Right renal cortex interstitium (tissue), 3 donors: ENCODE measurements at places on chromosomes 3 and 15.

- DNase-seq, result no peak
These were observed 217.8 kb downstream of the LRRC3B start for GRCh38 chr3:26840272-26840870.

DNA sequence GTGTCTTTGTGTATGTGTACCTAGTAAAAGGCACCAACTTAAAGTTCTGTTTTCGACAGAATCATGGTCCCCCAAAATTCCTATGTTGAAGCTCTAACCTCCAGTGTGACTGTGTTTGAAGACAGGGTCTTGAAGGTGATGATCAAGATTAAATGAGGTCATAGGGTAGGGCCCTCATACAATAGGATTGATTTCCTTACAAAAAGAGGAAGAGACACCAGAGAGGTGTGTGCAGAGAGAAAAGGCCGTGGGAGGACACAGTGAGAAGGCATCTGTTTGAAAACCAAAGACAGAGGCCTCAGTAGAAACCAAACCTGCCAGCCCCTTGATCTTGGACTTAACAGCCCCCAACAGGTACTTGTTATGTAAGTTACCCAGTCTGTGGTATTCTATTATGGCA is 52.0 kb upstream of the CORO2B start:
- DNase-seq, result no peak

- no peak for DNase-seq
These were observed 86.1 kb downstream of the LIPC start for GRCh38 chr15:58517682-58518525.

DNA sequence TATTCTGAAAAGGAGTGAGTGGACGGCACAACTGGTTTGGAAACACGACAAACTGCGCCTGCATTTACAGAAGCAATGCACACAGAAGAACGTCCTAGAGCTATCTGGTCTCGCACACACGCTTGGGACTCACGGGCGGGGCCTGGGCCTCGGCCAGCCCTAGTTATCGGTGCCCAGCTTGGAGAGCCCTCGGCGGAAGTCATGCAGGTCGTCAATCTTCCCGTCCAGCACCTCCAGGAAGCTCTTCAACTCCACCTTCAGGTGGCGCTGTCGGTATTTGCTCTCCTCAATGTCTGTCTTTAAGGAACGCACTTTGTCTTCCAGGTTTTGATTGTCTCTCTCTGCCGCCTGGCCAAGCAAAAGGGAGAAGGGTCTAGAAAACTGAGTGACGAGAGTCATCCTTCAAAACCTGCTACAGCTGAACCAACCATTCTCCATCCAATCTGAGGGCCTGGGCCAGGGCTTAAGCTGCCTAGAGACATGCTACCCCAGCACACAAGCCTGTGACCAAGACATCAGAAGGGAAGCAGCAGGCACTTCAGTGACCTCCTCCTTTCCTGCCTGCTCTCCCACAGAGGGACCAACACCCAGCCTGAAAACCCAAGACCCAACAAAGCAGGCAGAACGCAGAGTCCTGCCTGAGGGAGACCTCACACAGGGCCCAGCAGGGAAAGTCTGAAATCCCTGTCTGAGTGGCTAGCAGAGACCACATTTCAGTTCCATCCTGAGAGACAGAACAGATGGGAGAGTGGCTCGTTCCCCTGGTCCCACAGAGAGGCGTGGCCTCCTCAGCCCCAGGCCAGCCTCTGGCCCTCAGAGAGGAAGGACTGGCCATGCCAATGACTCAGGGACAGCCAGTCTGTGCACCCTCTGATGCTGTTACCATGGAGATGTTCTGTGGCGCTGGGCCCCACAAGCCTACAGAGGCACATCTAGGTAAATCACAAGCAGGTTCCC is 40.4 kb downstream of the WHAMM start:
- peak; percentile 73 for DNase-seq

DNA sequence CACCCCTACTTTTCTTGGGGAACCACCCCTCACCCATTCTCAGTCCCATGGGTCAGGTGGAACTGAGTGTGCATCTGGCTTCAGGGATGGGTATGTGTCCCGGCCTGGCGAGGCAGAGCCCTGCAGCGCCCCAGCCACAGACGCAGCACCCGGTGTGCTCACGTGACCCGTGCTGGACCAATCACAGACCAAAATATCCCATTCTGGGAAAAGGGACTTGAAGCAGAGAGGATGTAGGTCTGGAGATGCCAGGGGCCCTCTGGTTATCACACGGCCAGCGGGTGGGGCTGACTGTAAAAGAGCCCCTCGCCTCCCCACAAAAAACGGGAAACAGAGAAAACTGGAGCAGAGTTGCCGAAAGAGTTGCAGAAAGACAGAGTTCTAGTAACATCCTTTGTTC is 138.0 kb upstream of the RAD18 start:
- no peak for DNase-seq

- no peak for DNase-seq
These were observed 35.9 kb downstream of the ARPP21 start for GRCh38 chr3:35675206-35675605.

DNA sequence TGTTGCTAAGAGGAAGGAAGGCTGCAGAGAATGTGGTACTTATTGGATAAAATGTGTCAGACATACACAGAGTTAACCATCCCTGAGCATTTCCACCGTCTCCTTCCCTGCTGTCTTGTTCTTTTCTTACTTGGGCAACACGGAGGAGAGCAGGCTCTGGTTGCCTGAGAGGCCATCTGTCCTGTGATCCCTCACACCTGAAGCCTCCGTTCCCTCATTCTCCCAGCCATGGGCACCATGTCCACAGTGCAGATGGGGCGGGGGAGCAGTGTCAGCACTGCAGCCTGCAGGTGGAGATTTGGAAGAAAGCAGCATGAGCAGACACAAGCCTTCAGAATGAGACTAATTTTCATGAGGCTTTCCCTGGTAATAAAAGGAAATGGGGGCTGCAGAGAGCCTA is 133.7 kb downstream of the CHCHD6 start:
- no peak for DNase-seq

- DNase-seq, result no peak
These were observed 19.9 kb upstream of the SNRK start for GRCh38 chr3:43266451-43266850.

- DNase-seq, result no peak
These were observed 37.0 kb upstream of the CPOX start for GRCh38 chr3:98630416-98630815.

GRCh38 chr3:117719316-117719926 is 1009.8 kb downstream of the TUSC7 start:
- no peak for DNase-seq

DNA sequence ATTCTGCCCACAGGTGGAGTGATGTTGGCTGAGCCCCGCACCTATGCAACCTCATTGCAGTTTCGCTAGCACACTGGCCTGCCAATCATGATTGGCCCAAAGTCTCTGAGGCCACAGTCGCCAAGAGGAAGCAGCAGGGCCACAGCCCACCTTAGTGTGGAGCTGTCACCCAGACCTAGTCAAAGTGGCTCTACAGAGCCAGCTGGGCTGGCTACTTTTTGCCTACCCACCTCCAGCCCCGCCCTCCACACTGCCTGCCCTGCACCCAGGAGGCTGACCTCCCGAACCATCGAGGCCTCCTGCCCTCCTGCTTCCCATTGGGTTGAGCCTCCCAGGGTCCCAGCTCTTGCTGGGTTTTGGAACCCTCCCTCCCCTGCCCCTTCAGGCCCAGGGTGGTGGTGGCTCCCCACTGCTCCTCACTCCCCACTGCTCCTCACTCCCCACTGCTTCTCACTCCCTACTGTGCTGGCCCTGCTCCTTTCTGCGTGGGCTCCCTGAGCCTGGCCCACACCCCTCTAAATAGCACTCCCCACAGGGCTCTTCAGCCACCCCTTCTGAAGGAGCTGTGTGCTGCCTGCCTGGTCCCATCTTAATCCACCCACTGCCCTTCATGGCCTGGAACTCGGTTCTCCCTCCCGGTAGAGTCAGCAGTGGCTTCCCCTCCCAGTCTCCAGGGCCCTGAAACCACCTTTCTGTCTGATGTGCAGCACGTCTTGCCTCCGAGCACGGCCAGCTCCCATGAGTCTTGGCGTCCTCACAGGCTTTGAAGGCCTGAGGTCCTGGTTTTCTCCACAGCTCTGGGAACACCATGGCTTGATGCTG is 89.3 kb downstream of the WNT7A start:
- no peak for DNase-seq

- DNase-seq, result no peak
These were observed 393.5 kb upstream of the TBL1XR1 start for GRCh38 chr3:177590826-177591225.

DNA sequence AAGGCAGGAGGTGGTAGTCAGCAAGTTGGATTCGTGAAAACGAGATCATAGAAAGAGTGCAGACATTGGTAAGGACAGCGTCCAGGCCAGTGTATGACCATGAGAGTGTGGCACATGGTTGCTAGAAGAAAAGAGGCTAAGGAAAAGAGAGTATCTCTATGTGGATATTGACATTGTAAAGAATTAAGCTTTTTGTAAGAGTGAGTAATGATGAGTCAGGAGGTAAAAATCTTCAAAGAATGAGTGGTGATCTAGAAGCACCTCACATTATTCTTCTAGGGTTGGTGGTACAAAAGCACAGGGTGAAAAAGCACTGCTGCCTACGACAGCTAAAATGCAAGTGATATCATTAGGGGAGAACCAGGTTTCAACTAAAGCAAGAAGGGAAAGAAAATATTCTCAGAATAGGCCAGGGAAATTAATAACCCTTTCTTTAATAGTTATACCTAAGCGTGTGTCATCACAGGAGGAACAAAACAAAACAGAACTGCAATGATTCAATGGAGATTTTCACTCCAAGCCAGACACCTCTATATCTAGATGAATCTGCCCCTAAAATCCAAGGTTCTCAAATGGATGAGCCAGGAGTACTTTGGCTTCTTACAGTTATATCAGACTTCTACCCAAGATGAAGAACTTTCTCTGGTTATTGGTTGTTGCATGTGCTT is 884.7 kb downstream of the NAALADL2 start:
- DNase-seq, result no peak

DNA sequence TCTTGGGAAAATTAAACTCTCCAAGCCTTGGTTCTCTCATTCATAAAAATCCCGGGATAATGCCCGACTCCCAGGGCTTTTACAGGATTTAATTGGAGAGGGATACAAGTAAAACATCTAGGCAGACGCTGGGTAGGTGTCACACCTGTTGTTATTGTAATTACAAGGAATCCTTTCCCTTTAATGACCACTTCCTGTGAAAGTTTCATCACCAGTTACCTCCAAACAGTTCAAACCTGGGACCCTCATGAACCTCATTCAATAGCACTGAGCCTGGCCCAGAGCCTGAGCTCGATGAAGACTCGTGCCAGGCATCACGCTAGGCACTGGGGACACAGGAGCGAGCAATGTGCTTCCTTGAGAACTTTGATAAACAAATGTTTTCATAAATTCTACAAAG is 2.1 kb upstream of the RYK start:
- DNase-seq, result no peak

DNA sequence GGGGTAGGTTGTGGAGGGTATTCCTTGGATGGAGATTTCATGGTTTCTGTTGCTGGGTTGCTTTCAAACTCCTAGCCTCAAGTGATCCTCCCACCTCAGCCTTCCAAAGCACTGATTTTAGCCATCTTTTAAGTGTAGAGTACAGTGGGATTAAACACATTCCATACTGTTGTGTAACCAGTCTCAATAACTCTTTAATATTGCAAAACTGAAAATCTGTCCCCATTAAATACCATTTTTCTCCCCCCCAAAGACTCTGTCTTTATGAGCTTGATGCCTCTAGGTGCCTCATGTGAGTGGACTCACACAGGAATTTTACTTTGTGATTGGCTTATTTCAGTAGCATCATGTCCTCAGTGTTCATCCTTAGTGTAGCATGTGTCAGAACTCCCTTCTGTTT is 74.7 kb upstream of the ATP10A start:
- DNase-seq, result no peak

DNA sequence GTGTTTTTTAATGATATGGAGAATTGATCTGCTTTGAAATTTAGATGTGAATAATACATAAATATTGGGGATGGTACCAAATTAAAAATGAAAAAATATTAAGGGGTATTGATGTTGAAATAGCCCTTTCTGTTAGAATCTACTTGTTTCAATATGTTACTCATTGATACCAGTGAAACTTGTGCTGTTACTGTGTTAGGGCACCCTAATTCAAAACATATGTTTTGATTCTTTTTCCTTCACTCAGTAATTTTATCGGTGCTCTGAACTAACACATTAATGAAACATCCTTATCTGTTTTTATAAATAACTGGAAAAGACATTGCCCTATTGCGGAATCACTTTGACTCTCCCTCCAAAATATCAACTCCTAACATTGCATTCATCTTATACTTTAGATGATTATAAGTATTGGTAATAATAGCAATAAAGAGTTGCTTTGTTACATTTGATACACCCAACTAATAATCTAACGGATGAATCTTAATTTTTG is 52.0 kb upstream of the CCNB2 start:
- no peak for DNase-seq

- no peak for DNase-seq
These were observed 40.3 kb upstream of the ZCWPW2 start for GRCh38 chr3:28308196-28308595.

DNA sequence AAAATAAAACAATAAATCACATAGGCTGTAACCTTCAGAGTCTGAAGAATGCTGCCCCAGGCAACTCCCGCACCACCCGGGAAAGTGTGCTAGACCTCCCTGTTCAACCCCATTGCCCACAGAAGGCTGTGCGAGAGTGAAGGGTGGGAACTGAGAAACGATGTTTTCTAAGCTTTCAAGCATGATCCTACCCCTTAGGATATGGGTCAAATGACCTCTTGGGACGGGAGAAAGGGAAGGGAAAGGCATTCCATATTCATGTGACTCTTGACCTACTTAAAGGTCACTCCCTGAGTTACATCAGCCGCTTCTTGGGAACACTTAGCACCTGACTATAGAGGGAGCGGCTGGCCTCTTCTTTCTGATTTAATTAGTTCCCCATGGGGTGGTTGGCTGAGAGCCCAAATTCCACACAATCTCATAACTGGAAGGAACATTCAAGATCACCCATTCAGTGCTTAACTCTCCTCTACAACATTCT is 114.7 kb upstream of the SLC24A5 start:
- DNase-seq, result peak; percentile 53

GRCh38 chr3:120555657-120556509 is 40.3 kb upstream of the NDUFB4 start:
- no peak for DNase-seq

DNA sequence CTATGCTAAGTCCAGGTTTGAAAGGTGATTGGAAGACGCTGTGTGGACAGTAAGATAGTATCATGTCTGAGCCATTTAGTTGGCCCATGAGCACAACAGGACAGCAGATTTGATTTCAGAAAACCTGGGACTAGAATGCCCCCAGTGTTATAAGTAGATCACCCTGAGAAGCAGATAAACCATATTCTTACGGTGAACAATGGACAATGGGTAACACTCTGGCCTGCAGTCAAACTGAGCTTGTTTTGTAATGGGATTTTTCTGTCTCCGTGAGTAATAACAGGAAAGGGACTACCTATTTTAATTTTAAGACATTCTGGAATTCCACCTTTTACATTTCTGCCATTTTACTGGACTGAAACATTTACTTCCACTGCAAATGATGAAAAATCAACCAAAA is 71.5 kb downstream of the LDHAL6B start:
- no peak for DNase-seq

DNA sequence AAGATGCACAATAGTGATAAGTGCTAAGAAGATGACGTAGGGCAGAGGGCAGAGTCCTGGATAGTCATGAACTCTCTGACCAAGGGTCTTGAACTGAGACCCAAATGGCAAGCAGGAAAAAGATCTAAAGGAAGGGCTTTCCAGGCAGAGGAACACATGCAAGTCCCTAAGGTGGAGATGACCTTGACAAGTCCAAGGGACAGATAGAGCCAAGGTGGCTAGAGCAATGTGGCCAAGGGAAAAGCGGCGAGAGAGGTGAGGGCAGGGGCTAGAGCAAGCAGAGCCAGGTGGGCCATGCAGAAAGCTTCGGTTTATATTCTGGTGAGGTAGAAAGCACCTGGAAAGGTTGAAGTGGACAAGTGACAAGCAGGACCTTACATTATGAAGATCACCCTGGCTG is 85.7 kb upstream of the EIF1B start:
- DNase-seq, result no peak
